ENCODE measurements at places on chromosomes 5 and 9.

GRCh38 chr5:79961716-79962574 lies 29.1 kb downstream of the MTX3 start:
- DNase-seq, result no peak

GRCh38 chr5:14728459-14728938 lies 64.0 kb downstream of the OTULIN start:
- no peak for DNase-seq

- DNase-seq, result no peak
Measured at GRCh38 chr5:172834415-172835289, 601 bp downstream of the ERGIC1 start.

- no peak for DNase-seq
Measured at GRCh38 chr9:93253633-93254032, 69.7 kb downstream of the WNK2 start.
